Motor neuron (in vitro differentiated cells): ENCODE measurements at places on chromosomes 7 and 10.

- ATAC-seq: no peak
Observed at GRCh38 chr7:71216211-71216610, 84.3 kb downstream of the GALNT17 start.

DNA sequence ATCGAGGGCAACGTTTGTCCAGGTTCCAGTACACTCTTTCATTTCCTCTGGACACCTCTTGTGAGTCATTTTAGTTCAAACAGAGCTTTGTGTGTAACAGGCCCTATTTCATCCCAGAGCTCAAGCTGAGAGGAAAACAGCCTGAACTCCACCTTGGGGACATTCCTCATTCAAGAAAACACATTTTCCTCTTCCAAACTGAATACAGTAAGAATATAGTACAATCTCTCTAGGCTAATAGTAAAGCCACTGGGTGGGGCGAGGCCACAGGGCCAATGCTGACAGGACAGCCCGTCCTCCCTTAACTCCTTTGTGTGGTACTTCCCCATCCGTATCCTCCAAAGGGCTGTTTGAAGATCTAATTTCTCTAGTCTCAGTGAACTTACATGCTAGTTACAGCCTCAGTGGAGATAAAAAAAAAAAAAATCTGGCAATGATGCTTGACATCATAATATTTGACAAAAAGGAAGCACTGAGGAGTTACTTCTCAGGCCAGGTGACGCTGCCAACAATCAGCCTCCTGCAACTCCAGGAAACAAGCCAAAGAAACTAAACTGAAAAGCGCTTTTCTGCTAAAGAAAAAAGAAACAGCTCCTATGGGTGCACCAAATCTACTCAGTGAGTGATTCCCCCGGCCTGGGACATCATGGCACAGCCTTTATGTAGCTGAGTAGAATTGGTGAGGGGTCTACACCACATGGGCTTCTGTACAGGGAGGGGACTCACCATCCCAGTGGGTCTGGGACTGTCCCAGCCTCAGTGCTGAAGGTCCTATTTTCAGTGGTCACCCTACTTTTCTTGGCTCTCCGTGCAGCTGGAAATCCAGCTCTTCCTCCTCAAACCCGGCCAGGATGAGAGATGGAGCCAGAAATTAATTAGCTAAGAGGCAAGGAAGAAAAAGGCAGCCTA is 238.2 kb upstream of the NEBL start:
- no peak for ATAC-seq

DNA sequence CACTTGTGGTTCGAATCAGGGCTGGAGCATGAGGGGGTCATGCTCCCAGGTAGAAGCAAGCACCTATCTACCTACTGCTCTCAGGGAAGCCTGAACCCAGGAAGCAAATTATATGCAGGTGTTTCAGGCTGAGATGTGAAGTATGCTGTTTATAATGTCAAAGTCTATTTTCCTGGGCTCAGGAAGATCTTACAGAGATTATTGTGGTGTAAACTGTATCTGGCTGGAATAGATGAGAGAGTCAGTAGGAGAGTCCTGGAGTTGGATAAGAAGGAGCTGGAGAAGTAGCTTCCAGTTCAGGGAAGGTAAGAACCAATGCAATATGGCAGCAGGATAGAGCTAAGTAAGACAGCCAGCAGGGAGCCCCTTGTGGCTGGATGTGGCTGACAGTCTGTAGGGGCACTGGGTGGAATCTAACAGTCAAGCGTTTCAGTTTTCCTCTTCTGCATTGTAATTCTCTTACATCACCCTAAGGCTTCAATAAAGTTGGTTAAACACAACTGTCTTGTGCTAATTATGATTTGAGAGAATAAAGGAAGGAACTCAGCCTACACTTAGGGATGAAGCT is 105.9 kb upstream of the EEPD1 start:
- ATAC-seq: no peak

DNA sequence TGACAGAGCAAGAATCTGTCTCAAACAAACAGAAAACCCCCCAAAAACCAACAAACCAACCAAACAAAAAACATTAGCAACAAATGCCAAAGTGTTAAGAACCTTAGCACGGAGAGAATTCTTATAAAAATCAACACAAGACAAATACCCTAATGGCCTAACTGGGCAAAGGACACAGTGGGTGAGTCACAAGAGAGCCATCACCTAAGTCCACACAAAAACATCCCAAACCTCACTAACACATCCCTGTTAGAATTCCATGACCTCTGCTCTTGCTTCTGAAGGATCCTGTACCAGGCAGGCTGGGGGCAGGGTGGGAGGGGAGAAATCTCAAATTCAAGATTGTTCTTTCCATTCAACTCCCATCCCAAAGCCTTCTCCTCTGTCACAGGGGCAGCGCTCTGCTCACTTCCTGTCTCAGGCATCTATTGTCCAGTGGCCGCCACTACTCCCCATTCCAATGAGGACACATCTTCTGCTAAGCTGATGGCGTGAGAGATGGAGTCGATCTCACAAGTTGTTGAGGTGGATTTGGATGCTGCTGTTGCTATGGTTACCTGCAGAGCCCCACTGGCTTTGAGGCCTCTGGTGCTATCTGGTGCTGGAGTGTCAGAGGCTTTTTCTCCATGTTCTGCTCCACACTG is 9.2 kb downstream of the IL15RA start:
- no peak for ATAC-seq

GRCh38 chr10:30172091-30172490 is 112.7 kb upstream of the JCAD start:
- ATAC-seq: no peak

- no peak for ATAC-seq
Observed at GRCh38 chr7:96090756-96091155, 231.1 kb downstream of the SLC25A13 start.

GRCh38 chr10:120076996-120077706 is 184.6 kb downstream of the SEC23IP start:
- no peak for ATAC-seq

- ATAC-seq: no peak
Observed at GRCh38 chr10:56258378-56258777, 102.7 kb downstream of the ZWINT start.

DNA sequence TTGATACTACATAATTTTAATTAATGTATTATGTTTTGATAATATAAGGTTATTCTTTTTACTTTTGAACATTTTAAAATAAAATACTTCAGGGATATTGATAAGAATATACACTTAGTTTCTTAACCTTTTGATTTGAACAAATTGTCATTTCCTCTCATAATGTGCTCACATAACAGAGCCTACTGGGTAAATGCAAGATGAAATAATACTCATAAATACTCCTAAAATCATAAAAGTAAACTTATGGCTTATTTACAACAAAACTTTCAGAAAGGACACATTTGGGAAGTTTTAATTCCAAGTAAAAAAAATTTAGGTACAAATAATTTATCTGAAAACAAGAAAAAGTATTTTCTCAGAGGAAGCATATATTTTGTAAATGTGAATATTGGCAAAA is 101.6 kb upstream of the ABCB5 start:
- ATAC-seq: no peak

DNA sequence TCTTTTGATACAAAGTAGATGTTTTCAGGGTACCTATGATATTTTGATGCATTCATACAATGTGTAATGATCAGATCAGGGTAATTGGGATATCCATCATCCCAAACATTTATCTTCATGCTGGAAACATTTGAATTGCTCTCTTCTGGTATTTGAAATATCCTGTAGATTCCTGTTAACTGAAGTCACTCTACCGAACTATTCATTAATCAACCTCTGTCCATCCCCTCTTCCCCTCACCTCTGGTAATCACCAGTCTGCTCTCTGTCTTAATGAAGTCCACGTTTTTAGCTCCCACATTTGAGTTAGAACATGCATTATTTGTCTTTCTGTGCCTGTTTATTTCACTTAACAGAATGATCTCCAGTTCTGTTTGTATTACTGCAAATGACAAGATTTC is 11.3 kb downstream of the MTG1 start:
- ATAC-seq: no peak

DNA sequence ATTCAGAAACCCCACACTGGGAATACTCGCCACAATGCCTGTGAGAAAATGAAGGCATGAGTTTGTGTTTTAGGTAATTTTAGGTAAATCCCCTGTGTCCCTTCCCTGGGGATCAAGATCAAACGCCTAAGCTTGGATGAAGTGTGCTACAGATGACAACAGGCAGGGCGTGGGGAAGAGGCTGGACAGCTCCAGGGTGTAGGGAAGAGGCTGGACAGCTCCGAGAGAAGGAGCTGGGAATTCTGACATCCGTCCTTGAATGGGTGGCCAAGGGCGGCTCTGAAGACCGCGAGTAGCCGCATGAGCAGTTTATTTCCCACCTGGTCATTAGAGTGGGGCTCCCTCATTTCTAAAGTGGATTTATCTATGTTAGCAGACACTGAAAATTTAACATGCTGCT is 109.7 kb downstream of the RAMP3 start:
- ATAC-seq: no peak

GRCh38 chr10:1434912-1435692 is 302.2 kb downstream of the ADARB2 start:
- ATAC-seq: peak; percentile 60

- ATAC-seq: no peak
Observed at GRCh38 chr10:58851606-58852005, 324.8 kb upstream of the PHYHIPL start.

GRCh38 chr7:130384371-130384801 is 4.1 kb downstream of the CPA1 start:
- ATAC-seq: no peak

DNA sequence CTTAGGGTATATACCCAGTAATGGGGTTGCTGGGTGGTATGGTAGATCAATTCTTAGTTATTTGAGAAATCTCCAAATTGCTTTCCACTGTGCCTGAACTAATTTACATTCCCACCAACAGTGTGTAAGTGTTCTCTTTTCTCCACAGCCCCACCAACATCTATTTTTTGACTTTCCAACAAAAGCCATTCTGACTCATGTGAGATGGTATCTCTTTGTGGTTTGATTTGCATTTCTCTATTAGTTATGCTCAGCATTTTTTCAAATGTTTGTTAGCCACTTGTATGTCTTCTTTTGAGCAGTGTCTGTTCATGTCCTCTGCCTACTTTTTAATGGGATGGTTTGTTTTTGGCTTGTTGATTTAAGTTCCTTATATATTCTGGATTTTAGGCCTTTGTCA is 66.4 kb downstream of the MGAM2 start:
- peak; percentile 91 for ATAC-seq

DNA sequence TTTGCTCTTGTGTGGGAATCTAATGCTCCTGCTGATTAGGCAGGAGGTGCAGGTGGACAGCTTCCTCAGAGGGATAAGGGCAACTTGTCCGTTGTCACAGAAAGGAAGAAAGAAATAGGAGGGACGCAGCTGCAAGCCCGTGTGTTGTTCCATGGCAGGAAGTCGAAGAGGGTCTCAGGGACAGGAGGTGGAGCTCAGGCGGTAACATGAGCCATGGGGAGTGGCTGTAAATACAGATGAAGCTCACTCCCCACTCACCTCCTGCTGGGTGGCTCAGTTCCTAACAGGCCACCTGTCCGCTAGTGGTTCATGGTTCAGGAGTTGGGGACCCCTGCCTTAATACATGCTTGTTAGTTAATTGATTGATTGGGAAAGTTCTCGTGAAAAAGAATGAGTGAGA is 101.7 kb upstream of the SFMBT2 start:
- ATAC-seq: no peak

DNA sequence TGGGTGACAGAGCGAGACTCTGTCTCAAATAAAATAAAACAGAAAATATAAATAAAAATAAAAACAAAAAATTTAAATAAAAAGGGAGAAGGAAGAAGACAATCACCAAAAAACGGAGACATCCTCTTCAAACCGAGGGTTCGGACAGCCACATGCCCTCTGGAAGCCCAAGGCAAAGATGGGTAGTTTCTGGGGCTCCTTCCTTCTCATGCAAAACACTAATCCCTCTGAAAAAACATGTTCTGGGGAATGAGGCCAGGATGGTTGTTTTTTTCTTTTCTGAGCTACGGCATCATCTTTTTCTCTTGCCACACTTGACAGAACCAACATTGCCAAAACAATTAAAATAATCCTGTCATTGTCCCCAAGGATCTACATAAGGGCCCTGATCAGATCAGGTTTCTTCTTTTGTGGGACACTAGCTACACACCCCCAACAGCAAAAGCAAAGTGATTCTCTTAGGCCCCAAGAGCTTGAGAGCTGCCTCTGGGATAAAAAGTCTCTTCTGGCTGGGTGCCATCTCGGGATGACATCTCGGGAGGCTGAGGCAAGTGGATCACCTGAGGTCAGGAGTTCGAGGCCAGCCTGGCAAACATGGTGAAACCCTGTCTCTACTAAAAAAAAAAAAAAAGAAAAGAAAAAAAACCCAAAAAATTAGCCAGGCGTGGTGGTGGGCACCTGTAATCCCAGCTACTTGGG is 14.2 kb upstream of the POR start:
- ATAC-seq: no peak

DNA sequence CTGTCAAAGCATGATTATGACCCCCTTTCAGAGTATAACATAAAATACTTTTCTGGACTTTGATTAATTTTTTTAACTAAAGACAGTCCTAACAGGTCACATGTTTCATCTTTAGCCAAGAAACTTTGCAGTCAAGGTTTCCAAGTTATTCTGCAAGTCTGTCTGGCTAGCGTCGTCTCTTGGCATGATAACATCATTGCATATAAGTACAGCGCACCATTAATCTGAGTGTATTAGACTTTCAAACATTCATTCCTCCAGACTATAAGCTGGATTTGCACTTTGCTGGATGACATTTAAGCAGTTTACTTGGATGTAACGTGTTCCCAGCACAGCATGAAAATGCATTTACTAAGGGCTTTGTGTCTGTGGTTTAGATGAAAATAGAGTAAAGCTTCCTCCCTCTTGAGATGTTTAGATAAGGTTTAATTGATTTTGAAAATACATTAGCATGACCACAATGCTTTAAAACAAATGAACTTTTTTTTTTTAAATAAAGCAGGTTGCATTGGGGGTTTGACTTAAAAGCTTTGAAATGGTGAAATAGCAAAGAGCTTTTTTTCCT is 349.0 kb upstream of the MTPN start:
- no peak for ATAC-seq

DNA sequence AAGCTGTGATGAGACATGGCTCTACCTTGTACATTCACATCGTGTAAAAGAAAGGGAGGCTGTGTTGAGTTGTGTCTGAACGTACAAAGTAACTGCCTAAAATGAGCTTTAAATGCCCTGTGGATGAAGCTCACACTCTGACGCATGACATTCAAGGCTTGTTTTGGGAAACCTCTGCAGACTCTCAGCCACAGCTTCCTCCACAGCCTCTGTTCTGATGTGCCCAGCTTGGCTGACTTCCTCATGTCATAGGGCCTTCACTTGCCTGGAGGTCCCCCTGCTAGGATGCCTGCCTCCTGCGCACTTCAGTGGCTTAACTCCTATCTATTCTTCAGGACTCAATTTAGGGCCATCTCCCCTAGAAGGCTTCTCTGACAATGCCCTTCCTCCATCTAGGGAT is 230.0 kb upstream of the HABP2 start:
- ATAC-seq: no peak

- no peak for ATAC-seq
Observed at GRCh38 chr7:22911889-22912288, 89.2 kb upstream of the TOMM7 start.

GRCh38 chr10:131259535-131259934 is 52.0 kb downstream of the TCERG1L start:
- ATAC-seq: no peak

- ATAC-seq: no peak
Observed at GRCh38 chr10:18777258-18777657, 118.0 kb downstream of the ARL5B start.

- ATAC-seq: peak; percentile 85
Observed at GRCh38 chr10:35336084-35336831, at the start of gene CCNY. Gene CCNY, plus strand, starts transcription at chr10:35336509. Its CDS starts 545 bp downstream, at chr10:35337054.

GRCh38 chr10:16441173-16441840 is 4.5 kb downstream of the PTER start:
- ATAC-seq: peak; percentile 86

- peak; percentile 42 for ATAC-seq
Observed at GRCh38 chr10:93300288-93300917, 181.7 kb downstream of the MYOF start.
